ENCODE measurements at places on chromosomes 5 and 9.

DNA sequence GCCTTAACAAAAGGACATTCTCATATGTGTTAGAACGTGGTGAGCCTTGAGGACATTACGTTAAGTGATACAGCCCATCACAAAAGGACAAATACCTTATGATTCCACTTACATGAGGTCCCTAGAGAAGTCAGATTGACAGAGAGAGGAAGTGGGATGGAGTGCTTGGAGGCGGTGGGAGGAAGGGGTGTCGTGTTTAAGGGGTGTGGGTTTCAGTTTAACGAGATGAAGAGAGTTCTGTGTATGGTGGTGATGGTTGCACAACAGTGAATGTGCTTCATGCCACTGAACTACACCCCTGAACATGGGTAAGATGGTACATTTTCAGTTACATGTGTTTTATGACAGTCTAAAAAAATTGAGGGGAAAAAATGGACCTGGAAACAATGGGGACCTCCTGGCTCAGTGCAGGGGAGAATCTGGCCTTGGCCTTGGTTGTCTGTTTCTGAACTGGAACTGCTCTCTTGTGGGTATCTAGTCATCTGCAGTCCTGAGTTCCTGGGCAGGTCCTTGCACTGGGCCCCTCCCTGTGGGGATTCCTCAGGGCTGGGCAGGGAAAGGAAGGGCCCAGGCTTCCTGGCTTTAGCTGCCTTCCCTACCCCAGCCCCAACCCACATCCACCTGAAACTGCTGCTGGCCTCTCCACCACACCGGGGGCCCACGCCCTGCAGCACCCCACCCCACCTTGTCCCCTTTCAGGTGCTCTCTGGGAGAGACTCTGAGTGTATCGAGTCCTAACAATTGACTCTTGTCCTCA lies 17.8 kb downstream of the LRRC8A start:
- DNase-seq, result no peak

DNA sequence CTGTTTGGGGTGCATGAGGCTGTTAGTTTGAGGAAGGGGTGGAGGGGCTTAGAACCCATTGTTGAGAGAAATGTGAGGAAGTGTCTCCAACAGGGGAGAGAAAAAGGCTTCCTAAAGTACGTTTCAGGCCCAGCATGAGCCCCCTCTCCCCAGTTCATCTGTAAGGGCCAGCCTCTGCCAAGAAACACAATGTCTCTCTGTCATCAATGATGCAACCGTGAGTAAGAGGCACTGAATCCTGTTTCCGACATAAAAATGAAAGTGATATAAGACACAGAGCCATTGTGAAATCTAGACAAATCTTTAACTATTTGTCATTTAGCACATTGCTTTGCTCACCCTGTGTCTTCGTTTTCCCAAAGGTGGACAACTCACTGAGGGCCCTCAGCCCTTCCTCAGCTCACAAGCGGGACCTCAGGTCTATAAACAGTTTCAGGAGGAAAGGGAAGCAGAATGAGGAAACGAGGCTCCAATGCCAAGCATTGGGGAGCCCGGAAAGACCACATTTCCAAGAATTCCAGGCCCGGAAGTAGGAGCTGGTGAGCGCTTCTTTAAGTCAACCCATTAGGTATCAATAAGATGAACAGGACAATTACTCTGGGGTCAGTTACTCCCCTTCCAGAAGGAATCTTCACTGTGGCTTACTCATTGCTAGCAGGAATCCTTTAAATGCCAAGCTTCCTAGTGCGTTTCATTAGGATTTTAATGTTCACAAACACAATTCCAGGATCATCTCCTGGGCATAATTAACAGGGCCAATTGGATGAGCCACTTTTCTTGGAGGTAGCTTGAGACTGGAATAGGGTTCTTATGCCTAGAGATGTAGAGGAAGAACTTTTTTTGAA lies 59.0 kb upstream of the KLF4 start:
- DNase-seq, result peak; percentile 96

DNA sequence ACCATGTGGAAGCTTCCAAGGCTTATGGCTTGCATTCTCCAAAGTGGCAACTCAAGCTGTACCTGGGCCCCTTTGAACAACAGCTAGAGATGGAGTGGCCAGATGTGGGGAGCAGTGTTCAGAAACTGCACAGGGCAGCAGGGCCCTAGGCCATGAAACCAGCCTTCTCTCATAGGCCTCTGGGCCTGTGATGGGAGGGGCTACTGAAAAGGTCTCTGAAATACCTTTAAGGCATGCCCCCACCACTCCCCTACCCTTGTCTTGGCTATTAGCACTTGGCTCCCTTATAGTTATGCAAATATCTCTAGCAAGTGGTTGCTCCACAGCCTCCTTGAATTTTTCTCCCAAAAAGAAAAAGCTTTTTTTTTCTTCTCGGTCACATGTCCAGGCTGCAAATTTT lies 1014.6 kb downstream of the DTWD2 start:
- no peak for DNase-seq

DNA sequence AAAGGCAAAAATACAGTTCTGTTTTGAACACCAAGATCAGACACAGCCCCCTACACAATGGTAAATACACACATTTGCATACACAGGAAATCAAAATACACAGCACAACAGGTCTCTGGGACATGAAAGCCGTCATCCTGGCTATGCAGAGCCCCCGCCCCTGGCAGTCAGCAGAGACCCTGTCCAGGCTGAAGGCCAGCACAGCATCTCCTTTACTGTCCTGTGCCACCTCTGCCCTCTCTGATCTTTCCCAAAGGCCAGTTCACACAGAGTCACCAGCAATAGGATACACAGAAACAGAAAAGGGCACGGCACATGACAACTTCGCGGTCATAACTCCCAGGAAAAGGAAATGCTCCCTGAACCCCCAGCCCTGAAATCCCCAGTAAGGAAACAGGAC lies 34.2 kb upstream of the SMU1 start:
- DNase-seq, result no peak

DNA sequence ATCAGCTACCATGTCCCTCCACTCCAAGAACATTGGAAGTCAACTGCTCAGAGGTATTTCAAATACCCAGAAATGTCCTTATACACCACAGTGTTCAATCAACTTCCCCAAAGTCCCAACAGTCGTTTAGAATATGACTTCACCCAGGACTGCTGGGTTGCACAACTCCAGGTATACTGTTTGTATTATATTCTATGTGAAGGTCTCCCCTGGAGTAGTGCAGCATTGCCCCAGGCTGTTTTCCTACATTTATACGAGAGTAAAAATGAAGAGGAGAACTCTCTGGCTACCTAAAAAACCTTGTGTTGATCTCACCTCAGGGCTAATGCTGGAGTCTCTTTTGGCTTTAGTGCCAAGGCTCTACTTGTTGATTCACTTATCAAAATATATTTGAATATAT lies 183.6 kb upstream of the MAP3K1 start:
- DNase-seq, result no peak

Data from fibroblast of pulmonary artery (primary cell).